ENCODE measurements at places on chromosomes 13 and 19. TPM values are rescaled to one million over a fixed set of nuclear protein-coding genes. Genes with fewer than 3 reads are reported as not detected.

ACP5 gene
- total RNA-seq: 3.1 TPM

CCDC169 gene
- 1.3 TPM for total RNA-seq

ALKBH7 gene
- total RNA-seq: 58.6 TPM

ZNF134 gene
- 30.7 TPM for total RNA-seq

ZNF382 gene
- 3.8 TPM for total RNA-seq

SLC25A41 gene
- not detected for total RNA-seq

ZNF708 gene
- 5.9 TPM for total RNA-seq

CYP2B6 gene
- total RNA-seq: not detected

CACNG8 gene
- 1.5 TPM for total RNA-seq

ZNF180 gene
- total RNA-seq: 7.3 TPM

IL11 gene
- total RNA-seq: 4.8 TPM

FAM124A gene
- 0.96 TPM for total RNA-seq

FXYD7 gene
- not detected for total RNA-seq

KCNC3 gene
- 0.28 TPM for total RNA-seq

Measured in regular cardiac myocyte (primary cell).